BE2C (cell line): ENCODE measurements at places on chromosomes 2 and 18.

- no peak for DNase-seq
These were observed 21.5 kb upstream of the TMEM87B start for GRCh38 chr2:112033600-112033999.

- DNase-seq, result no peak
These were observed 191.5 kb upstream of the SMAD7 start for GRCh38 chr18:49142216-49142615.

- no peak for DNase-seq
These were observed 122.8 kb downstream of the PXDN start for GRCh38 chr2:1621501-1621900.

GRCh38 chr2:124121760-124122275, 96.7 kb downstream of the CNTNAP5 start:
- no peak for DNase-seq

DNA sequence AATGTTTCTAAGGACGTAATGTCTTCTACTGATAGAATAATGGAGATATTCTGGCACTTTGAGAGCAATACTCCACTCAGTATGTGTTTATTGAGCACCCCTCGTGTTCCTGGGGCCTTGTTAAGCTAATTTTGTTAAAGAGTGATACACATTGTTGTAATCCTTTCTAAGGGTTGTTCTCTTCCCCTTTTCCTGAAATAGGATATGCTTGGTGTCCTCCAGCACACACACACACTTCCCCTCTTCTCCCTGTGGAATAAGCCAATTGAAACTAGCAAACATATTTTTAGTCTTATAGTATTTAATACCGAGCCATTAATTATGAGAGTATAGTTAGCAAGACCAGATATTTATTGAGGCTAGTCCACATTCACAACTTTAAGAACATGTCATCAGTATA, 114.1 kb downstream of the CRIM1 start:
- no peak for DNase-seq
